Stimulated activated CD8-positive, alpha-beta memory T cell treated with anti-CD3 and anti-CD28 coated beads, Interleukin-15, amount 100 ng/mL, for 24 hours (primary cell): ENCODE measurements at places on chromosomes 4 and X.

DNA sequence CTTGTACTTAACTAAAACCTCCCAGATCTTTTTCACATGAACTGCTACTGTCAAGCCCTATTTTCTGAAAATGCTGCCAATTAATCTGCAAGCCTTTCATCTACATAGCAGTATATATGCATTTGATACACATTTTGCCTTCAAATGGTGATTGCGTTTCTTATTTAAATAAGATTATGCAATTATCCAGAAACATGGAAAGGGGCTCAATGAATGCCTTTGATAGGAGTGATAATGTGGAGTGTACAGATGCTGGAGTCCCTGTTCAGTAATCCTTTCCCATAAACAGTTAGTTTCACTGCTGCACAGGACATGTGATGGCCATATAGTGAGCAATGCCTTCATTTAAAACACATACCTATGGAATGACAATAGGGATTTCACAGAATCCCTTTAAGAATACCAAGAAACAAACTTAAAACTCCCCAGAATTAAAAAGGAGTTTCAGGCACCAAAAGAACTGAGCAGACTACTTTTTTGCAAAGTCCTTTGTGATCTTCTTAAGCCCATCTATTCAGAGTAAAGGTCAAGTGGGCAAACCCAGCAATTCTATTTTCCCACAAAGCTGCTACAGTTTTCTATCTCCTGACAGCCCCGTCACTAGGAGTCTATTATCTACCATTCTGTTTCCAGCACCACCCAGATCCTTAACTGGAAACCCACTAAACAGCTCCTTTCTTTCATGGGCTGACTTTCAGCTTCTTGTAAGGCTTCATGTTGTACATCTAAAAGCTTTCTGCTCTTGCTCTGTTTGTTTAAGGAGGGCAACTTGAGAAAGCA lies 120.3 kb downstream of the UNC5C start:
- no peak for DNase-seq

DNA sequence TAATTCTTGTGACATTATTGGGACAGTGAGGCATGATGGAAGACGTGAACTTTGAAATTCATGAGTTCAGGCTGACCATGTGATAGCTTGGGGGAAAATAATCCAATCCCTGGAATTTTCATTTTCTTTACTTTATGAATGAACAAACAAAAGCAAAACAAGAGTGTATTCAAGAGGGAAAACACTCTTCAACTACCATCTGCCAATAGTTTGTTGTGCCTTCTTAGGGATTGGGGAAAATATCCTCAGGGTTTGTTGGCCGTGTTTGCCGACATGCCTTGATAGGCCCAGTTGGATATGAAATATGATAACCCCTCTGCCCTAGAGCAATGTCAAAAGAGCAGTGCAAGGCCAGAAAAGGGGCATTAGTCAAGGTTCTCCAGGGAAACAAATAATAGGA lies 80.8 kb upstream of the CLNK start:
- no peak for DNase-seq

DNA sequence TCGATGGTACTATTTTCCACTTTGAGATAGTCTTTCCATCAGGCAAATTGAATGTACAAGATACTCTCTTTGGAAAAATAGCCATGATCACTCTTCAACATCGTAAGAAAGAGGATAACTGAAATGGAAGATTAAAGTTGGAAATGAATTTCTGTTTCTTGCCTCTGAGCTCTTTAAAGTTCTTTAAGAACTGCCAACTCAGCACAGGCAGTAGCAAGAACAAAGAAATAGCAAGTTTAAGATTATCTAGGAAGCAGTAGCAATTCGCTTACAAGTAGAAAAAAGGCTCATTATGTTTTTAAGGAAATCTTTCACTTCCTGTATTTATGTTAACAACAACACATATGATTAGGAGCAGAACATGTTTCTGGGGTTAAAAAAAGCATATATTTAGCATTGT lies 127.6 kb downstream of the CDS1 start:
- no peak for DNase-seq

DNA sequence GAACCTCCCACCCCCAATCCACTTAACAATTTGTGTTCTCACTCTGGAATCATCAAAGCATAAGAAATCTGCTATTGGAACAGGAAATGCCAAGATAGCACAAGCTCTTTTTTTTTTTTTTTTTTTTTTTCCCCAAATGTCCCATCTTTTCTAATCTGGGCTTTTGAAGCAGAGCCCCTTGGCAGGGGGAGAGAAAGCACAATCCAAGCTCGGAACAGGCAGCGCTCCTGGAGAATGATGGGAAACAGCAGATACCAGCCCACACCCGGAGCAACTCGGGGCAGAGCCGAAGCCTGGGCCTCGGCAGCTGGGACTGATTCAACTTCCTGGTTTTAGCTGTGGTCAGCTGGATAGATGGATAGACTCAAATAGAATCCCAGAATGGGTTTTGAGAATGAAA lies 235.1 kb downstream of the QDPR start:
- no peak for DNase-seq

GRCh38 chr4:127548990-127549925 lies 83.5 kb upstream of the INTU start:
- DNase-seq: no peak

DNA sequence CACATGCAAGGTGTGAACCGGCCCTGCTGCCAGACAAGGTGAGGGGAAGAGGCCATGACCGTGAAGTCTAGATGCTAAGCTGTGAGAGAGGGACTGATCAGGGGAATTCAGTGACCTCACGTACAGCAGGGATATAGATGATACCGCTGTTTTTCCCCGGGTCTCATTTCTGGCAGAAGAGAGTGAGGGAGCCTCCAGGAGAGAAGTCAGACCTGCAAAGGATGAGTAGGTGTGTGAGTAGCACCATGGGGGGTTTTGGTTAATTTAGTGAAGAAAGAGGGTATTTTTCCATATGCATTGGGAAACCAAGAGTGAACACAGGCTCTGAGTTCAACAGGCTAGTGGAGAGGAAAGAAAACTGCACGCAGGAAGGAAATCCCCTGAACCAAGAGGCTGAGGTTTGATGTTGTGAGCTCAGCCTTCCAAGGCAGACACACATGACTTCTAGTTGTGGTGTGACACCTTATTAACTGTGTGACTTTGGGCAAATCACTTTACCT lies 127.6 kb upstream of the GATB start:
- no peak for DNase-seq

GRCh38 chr4:104188301-104188700 lies 306.4 kb downstream of the CXXC4 start:
- no peak for DNase-seq
